GM04504 (cell line): ENCODE measurements at places on chromosomes 1 and 21.

- DNase-seq: no peak
Observed at GRCh38 chr1:155011437-155012025, 8.9 kb downstream of the ZBTB7B start.

DNA sequence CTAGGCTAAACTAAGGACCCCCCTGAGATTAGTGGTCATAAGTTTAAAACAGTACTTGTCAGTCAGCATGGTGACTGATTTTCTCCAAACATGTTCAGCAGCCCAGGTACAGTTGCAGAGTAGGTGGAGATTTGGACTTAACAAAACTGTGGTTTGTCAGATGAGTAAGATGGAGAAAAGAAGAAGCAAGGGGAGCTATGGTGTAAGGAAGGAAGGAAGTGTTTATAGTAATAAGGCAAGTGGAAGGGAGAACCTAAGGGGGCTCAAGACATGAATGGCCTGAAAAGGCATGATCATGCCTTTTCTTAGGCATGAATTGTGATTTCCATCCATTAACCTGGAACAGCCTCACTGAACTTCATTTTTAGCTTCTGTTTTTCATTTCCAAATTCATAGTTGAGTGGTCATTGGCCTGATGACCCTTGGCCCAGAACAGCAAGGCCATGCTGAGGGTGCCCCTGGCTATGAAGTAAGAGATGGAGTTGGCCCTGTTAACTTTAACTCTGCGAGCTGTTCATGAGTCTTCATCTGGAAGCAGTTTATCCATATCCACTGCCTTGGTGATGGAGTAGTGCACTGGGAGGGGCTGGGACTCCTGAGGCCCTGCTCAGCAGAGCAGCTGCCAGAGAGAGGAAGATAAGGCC, 60.7 kb downstream of the LRRC8D start:
- no peak for DNase-seq

DNA sequence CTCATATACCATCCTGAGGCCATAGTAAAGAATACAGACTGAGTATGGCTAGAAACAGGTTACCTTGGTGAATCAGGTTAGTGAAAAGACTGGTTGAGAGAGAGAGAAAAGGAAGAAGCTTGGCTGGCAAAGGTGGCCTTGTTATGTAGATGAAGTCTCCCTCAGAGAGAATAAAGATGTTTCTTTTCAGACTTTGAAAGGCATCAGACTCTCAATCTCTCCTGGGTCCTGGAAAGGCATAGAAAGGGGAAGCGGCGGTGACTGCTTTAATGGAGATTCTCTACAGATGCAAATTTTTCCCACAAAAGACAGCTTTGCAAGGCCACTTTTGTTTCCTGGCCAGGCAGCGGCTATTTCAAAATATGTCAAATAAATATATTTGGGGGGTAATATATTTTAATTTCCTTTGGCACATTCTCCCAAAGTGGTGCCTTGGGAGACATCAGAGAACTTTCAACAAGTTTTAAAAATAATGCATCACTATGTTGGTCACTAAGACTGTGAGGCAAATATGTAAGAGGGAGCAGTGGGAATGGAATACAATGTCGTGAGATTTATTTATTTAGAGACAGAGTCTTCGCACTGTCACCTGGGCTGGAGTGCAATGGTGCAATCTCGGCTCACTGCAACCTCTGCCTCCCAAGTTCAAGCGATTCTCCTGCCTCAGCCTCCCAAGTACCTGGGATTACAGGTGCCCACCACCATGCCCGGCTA, 46.1 kb downstream of the NPHS2 start:
- DNase-seq: no peak

- no peak for DNase-seq
Observed at GRCh38 chr1:186193224-186193623, 181.8 kb downstream of the TPR start.

DNA sequence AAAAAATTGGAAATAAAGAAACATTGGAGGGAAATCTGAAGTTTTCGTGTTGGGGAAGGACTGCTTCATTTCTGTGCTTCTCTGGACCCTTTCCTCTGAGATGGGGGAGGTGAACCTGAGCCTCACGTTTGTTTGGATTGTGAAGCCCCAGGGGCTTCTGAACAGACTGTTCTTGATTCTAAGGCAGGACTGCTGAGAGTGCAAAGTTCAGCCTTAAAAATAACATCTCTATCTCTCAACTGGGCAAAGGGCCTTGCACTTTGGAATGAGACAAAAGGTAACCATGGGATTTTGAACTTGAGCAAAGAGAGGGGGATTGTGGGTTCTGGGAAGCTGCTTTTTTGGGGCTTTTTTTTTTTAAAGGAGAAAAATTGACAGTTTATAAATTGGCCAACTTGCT, 45.0 kb downstream of the GPR88 start:
- DNase-seq: no peak

- no peak for DNase-seq
Observed at GRCh38 chr1:43716559-43717281, 9.4 kb downstream of the ST3GAL3 start.
